ENCODE measurements at places on chromosomes 6 and 20.

- no peak for DNase-seq
Measured at GRCh38 chr6:24255676-24256075, 102.2 kb downstream of the DCDC2 start.

DNA sequence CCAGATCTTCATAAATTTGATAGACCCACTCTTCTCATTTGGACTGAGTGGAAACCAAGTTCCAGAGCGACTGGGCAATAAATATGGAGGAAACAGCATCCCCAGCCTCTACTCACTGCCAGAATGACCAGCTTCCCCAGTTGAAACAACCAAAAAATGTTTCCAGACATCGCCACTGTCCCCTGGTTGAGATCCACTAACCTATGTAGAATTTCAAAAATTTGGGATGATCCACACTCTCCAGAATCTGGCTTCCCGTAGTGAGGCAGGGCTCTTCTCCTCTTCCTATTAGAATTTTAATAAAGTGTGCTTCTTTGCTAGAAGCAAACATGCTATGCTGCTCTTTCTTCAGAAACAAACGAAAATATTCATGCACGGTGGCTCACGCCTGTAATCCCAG lies 287.0 kb upstream of the SUPT3H start:
- no peak for DNase-seq

GRCh38 chr20:51221791-51222408 lies 199.0 kb upstream of the KCNG1 start:
- DNase-seq, result no peak

GRCh38 chr20:40743141-40743775 lies 54.2 kb upstream of the MAFB start:
- no peak for DNase-seq

- no peak for DNase-seq
Measured at GRCh38 chr20:40331249-40331648, 357.8 kb downstream of the MAFB start.

Data from AML-193 (cell line).